Mammary epithelial cell (primary cell): ENCODE measurements at places on chromosomes 3 and 15.

DNA sequence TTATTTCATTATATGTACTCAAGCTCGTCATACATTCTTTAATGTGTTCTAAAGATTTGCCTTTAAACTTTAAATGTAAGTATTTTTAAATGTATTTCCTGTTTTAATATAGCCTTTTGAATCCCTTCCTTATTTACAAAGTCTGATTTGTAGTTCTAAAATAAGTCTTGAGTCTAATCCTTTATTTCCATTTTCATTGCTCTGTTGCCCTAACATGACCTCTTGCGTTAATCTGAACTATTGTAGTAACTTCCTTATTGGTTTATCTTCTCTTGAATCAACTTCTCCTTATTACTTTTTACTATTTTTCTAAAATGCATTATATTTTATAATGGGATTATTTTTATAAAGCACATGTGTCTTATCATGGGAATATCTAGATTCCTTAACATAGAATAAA is 24.0 kb downstream of the KNL1 start:
- DNase-seq = no peak

DNA sequence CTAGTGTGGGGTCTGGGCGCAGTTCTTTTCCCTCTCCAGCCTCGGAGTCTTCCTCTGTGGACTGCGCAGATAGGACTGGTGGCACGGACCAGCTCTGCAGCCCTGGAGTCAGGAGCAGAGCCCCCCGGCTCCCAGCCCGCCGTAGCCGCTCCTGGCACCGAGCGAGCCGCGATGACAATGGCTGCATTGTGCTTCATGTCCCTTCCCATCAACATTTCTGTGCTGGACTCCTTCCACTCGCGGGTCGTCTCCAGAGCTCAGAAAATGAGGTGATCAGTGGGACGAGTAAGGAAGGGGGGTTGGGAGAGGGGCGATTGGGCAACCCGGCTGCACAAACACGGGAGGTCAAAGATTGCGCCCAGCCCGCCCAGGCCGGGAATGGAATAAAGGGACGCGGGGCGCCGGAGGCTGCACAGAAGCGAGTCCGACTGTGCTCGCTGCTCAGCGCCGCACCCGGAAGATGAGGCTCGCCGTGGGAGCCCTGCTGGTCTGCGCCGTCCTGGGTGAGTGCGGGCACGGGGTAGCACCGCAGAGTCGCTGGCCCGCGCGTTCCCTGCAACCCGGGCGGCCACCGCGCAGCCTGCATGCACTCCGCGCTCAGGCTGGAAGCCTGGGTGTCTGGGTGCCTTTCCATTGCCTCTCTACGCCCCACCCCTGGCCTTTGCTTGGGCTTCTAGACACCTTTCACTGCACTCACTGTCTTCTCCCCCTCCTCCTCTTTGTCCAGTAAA is at the start of gene TF:
Gene TF (plus strand): TSS at position 413 of the 731 bp plus-strand sequence. CDS start 48 bp downstream, at position 461.
- no peak for DNase-seq

DNA sequence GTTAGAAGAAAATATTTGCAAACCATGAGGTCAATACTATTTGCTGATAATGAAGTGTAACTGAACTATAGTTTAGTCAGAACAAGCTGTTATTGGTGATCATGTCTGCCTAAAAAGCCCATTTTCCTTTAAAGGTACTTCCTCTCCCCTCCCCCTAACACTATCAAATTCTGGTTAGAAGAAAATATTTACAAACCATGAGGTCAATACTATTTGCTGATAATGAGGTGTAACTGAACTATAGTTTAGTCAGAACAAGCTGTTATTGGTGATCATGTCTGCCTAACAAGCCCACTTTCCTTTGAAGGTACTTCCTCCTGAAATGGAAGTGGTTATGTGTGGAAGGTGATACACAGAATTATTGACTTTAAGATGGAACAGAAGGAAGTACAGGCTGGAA is 46.9 kb downstream of the PROS1 start:
- no peak for DNase-seq

DNA sequence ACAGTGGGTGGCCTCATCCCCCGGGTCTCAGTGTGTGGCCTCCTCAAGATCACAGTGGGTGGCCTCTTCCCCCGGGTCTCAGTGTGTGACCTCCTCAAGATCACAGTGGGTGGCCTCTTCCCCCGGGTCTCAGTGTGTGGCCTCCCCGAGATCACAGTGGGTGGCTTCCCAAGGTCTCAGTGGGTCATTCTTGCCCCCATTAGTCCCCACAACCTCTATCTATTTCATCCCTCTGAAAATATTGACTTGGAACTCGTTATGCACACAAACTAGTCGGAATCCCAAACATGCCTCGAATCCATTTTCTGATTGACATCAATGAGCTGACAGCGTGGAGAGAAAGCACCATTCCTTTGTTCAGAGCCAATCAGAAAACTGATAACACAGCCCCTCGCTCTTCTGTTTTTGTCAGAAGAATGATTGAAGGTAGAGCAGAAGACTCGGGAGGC is 10.8 kb upstream of the SSUH2 start:
- DNase-seq = no peak

DNA sequence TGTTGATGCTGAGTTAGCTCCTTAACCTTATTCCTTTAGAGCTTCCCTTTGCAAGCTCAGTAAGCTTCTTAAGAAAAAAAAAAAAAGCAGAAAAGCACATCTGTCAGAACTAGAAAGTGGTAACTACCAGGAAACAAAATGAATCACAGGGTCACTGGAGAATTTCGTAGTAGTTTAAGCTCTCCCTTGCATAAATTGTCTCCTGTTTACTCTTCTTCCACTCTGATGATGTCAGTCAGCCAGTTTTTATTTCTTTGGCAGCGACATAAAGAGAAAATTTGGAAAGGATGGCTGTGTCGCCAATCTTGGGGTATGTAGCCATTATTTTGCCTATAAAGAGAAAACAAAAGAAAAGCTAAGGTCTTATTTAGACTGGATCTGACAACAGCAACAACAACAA is 3.2 kb upstream of the GABRR3 start:
- DNase-seq = no peak

DNA sequence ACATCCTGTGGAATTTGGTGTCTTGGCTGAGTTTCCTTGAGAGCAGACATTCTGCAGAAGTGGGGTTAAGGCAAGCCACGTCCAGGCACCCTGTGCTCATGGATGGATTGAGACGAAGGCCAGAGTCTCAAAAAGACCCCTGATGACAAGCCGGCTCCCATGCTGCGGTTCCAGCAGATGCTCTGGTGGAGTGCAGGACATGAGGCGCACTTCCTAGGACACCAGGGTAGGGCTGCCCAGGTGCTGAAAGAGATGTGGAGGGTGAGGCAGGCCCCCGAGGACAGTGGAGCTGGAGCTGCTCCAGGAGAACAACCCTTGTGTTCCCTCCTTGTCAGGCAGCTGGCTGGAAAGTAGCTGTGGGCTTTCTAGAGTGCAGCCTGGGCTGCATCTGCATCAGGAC is 81.0 kb downstream of the ASB7 start:
- DNase-seq = no peak

DNA sequence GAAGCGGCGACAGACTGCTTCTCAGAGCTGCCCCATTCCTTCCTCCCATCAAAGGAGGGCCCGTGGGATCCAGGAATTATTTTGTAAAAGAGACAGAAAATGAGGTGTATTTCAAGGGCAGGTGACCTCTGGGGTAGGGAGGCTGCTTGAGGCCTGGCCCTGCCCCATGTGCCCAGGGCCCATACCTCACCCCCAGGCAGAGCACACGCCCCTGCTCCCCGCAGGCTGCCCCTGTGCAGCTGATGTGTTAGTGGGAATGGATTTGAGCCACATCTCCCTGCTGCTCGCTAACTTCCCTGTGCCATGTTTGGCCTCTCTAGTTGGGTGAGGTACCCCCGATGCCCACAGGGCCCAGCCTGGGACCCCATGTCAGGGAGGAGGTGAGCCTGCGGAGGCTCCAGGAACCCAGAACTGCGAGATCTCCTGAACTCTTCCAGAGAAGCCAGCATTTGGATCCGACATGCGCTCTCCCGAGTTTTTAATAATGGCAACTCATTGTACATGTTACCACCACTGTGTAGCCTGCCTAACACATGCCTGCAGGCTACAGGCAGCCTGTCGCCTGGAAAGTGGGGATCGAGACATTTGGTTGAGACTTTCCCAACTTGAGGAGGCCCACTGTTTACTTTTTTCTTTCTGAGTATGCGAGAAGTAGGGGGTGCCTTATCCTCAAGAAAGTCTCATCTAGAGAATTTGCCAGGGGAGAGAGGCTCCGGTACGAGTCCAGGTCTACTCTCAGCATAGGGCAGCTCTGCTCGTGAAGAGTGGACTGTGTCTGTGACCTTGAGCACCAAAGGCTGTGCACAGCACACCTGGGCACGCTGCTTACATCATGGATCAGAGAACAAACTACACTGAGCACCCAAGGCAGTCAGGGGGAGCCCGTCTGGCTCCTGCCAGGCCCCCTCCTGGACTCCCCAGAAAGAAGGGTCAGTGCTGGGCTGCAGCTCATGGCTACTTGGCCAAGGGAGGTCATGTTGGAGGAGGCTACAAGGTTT is 36.1 kb downstream of the PCSK6 start:
- DNase-seq = no peak

DNA sequence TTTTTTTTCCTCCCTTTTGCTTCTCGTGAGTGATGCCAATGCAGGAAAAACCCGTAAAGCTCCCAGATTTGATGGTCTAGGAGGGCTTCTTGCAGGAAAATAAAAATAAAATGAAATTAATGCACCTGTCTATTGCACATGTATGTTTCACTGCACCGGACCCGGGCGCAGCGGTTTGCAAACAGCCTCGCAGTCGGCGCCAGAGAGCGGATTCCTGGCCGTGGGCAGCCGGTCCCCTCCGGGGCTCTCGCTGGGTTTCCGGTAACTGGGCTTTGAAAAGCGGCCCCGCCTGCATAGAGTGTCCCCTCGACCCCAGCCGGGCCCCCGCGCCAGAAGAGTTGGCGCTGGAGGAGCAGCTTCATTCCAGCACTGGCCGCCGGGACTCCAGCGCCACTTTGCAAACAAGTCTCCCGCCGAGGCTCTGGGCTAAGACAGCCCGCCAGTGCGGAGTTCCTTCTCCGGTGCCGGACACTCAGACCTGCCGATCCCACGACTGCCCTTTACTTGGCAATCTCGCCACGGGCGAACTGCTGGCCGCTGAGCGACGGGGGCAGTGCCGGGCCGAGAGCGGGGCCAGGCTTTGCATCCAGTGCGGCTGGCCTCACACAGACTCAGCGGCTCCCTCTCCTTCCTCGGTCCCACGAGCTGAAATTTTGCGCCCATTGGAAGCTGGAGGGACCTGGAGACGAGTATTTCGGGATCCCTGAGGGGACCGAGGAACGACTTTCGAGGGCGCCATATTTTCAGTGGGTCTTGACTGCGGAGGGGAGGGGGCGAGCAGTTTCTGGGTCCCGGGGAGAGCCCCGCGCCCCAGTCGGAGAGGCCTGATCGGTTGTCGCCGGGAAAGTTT is 225.9 kb upstream of the C2CD4B start:
- peak; percentile 56 for DNase-seq
